ENCODE measurements at places on chromosomes 3 and 15.

DNA sequence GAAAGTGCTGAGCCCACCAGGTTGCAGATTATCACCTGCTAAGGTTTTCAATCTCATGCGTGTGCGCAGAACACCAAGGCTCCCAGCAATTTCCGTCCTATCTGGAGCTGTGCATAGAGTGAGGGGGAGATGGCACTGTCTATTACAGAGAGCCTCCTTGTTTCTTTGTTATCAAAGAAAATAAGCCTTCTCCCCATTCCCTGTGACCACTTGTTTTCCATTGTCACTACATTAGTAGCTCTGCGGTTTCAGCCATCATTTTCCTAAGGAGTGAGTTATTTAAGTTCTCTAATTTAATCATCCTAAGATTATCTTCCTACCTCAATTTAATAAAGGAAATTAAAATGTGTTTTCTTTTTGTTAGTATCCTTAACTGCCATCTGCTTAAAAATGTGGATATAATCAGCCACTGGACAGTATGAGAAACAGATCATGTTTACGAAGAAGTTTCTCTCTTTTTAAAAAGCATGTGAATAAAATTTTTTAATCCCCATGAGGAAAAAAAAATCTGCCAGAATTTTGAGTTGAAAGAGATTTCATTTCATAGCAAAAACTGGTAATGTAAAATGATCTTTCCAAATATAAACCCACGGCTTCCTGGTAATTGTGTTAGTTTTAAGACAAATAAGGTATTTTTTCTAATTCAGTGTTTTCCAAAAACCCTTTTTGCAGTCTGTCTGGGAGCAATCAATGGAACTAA lies 172.3 kb upstream of the UBE2E1 start:
- DNase-seq = no peak

- DNase-seq = no peak
Observed at GRCh38 chr3:152474585-152474984, 205.9 kb downstream of the MBNL1 start.

GRCh38 chr3:49255112-49255511 lies 21.9 kb downstream of the C3orf62 start:
- no peak for DNase-seq

GRCh38 chr3:182565916-182566796 lies 227.1 kb upstream of the ATP11B start:
- DNase-seq = no peak

DNA sequence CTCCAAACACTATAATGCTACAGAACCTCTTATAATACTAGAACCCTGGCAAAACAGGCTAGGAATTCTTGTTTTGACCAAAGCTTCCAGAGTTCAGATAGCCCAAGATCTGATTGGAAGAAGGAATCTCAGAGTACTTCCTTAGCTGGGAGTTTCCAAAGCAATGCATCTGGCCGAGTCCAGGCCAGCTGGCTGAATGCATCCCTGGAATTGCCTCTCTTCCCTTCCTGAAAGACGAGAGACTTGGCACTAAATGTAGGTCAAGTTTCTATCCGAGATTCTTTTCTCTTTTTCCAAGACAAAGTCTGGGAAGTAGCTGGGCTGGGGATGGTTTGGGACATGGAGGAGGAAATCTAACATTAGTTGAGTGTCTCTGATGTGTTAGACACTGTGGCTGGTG lies 68.7 kb upstream of the ADPGK start:
- no peak for DNase-seq

GRCh38 chr15:52290800-52291199 lies 4.8 kb downstream of the MYO5C start:
- DNase-seq = no peak

Measured in NCI-H1092 (cell line).